ENCODE measurements at places on chromosomes 12 and 14. TPM values are rescaled to one million over a fixed set of nuclear protein-coding genes. Genes with fewer than 3 reads are reported as not detected.

FOXG1 gene
- total RNA-seq = 0.08 TPM

PLEKHG3 gene
- 51.5 TPM for total RNA-seq

SLC24A4 gene
- total RNA-seq = 0.26 TPM

PITPNM2 gene
- total RNA-seq = 12.5 TPM

CLEC6A gene
- total RNA-seq = not detected

SIX6 gene
- not detected for total RNA-seq

CHFR gene
- total RNA-seq = 22.4 TPM

PAPLN gene
- 10.8 TPM for total RNA-seq

YBX3 gene
- 283 TPM for total RNA-seq

SSPN gene
- 0.56 TPM for total RNA-seq

PZP gene
- not detected for total RNA-seq

C3AR1 gene
- total RNA-seq = not detected

TOMM20L gene
- total RNA-seq = not detected

MUCL1 gene
- not detected for total RNA-seq

PRR4 gene
- total RNA-seq = 3.1 TPM

RD3L gene
- not detected for total RNA-seq

BATF gene
- not detected for total RNA-seq

SLC5A8 gene
- total RNA-seq = not detected

RHEBL1 gene
- 6.4 TPM for total RNA-seq

PAWR gene
- total RNA-seq = 69.2 TPM

CMTM5 gene
- total RNA-seq = not detected

SMIM41 gene
- not detected for total RNA-seq

TBC1D30 gene
- 2.5 TPM for total RNA-seq

LIN52 gene
- 5.6 TPM for total RNA-seq

WNT1 gene
- total RNA-seq = not detected

RPL10L gene
- not detected for total RNA-seq

FOXA1 gene
- total RNA-seq = 12.9 TPM

GZMB gene
- not detected for total RNA-seq

SUSD6 gene
- 8.0 TPM for total RNA-seq

ACVR1B gene
- total RNA-seq = 16.6 TPM

ADCY4 gene
- total RNA-seq = not detected
